ENCODE measurements at places on chromosomes 6 and 20.

- DNase-seq = no peak
Observed at GRCh38 chr6:1903780-1904465, 294.2 kb downstream of the FOXC1 start.

GRCh38 chr20:44646641-44647274 is 4.7 kb downstream of the ADA start:
- DNase-seq = peak; percentile 97

DNA sequence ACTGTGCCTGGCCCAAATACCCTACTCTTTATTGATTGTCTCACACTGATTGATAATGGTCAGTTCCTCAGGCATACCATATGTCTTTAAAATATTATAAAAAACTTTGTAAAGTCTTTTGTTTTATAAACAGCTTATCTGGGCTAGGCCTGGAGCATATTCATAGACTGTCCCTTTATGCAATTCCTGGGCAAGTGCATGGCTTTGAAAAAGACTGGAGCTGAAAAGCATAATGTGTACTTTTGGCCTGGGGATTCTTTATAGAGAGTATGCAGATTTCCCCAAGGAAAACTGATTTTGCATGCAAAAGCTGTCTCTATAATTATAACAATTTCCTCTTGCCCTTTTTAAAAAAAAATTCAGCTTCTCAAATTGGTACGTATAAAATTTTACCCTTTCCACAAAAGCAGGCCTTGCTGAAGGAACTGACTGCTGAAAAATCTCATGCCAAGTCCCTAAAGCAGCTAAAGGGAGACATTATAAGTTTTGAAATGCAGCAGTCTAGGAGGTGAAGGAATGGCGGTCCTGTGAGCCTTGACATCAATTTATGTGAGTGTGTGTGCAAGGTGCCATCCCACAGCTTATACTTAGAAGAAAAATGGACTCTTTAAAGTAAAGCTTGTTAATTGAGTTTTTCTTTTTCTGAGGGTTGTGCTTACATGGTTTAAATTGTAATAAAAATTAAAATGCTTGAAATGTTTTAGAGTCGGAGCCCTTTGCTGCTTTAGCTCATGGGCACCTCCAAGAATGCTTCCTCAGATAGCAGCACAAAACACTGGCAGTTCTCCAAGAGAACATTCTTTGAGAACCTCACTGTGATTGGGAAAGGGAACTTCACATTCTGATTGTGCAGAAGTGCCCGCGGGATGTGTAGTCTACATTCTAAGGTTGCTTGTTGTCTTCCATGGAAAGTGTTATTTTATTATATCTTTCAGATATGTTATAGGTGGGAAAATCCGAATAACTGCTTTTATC is 43.9 kb downstream of the PLCB4 start:
- DNase-seq = no peak

DNA sequence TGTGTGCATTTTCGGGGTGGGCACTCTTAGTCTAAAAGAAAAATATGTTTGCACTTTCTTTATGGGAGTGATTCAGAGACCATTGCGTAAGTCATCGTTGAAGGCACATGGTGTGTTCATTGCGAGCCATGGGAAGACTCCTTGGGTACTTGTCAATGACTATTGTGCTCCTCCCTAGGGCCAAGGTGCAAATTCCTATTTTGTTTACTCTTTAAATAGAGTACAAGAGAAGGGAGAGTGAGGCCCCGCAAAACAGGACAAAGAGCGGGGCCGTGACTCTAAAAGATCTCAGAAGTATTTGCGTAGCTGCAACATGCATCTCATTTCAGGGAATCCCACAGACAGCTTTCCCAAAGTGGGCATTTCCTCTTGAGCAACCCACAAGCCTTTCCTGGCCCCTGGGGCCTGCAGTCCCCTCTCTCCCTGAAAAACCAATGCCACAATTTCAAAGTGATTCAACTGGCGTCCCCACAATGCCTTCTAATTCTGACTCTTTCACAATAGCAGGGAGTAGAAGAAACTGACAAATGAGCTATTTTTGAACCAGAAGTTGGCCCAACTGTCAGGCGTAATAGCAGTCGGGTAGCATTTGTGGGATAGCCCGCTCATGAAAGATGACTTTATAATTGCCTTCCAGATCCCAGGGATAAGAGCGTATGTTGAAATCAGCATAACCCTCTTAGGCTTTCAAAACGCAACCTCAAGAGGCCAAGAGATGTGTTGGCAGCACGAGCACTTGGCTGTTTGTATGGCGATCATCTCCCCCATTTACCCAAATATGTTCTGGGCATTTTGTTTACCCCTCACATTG is 277.9 kb upstream of the BMP2 start:
- no peak for DNase-seq

- no peak for DNase-seq
Observed at GRCh38 chr6:85459224-85459901, 9.5 kb downstream of the NT5E start.

DNA sequence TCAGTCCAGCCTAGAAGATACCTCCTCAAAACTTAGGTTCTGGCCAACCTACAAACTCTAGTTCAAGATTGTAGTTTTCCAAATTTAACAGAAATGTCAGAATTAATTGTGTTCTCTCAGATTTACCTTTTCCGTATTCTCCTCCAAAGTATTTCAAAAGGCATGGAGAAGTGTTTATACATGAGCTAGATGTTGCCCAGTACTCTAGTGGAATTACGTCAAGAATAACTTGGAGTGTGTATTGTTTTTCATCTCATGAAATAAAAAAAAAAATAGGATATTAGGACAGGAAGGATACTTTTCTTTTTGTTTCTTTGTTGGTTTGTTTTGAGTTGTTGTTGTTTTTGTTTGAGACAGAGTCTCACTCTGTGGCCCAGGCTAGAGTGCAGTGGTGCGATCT is 32.3 kb upstream of the MARCKS start:
- no peak for DNase-seq

DNA sequence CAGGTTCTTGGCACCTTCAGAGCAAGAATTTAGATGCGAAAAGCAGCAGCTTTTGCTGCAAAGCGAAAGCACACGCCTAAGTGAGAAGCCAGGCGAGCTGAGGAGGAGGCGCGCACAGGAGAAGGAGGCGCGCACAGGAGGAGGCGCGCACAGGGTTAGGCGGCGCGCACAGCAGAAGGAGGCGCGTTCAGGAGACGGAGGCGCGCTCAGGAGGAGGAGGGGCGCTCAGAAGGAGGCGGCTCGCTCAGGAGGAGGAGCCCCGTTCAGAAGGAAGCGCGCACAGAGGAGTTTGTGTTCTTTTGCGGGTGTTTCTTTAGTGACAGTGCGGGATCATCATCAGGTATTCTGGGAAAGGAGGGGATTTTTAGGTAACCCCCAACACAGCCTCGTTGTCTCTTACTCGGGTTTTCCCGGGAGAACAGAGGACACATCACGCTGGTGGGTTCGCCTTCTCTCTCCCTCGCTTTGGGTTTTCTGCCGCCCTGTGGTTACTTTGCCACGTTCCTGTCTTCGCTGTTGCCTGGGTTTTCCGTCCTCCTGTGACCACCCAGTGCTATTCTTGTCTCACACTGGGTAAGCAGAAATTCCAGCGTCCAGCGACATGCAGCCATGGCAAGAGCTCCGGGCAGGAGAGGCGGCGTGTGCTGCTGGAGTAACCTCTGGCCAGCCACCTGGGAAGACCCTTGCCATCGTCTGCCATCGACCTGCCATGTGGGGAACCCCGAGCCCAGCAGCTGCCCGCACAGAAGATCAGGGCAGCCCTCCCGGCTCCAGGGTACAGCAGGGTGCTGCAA is 47.0 kb downstream of the WDR27 start:
- peak; percentile 58 for DNase-seq

DNA sequence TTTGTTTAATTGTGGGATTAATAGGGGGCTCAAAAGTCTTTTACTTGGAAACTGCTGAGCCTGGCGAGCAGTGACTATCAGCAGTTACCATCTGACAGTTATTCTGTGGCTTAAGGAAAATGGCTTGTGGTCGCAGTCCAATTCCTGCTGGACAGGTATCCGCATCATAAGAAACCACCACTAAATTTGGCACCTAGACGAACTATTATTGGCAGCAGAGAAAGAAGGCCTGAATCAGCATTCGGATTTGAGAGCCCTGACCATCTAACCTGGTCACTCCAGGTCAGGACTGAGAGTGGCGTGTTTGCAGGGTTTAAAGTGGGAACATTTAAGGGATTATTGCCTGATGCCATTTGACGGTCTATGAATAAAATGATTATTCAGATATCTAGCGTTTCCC is 146.4 kb downstream of the RPS12 start:
- no peak for DNase-seq

DNA sequence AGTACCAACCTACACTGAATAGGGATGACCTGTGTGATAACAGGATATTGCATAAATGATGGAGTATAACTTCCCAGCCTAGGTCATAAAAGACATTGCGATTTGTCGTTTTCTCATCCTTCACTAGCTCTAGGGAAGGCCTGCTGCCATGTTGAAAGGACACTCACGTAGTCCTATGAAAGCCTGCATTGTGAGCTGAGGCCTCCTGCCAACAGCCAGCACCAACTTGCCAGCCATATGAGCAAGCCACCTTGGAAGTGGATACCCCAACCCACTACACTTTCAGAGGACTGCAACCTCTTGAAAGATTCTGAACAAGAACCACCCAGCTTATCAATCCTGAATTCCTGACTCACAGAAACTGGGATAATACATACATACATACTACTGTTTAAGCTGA is 3.5 kb upstream of the PANK2 start:
- no peak for DNase-seq

DNA sequence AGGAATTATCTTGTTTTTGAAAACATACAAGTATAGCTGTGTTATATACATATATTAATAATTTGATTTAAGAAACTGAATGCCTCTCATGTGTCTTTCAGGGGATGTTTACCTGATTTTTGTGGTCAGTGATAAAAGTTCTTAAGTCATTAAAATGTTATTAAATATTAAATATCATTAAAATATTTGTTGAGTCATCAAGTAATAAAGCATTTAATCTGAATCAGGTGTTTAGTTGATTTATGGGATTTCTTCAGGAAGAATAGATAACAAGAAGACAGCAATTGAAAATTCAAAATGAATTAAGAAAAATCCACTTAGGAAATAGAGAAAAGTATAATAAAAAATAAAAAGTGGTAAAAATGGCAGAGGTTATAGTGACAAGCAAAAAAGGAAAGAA is 361.9 kb upstream of the EYS start:
- DNase-seq = no peak

GRCh38 chr20:15767999-15768741 is 805.1 kb downstream of the KIF16B start:
- DNase-seq = no peak

DNA sequence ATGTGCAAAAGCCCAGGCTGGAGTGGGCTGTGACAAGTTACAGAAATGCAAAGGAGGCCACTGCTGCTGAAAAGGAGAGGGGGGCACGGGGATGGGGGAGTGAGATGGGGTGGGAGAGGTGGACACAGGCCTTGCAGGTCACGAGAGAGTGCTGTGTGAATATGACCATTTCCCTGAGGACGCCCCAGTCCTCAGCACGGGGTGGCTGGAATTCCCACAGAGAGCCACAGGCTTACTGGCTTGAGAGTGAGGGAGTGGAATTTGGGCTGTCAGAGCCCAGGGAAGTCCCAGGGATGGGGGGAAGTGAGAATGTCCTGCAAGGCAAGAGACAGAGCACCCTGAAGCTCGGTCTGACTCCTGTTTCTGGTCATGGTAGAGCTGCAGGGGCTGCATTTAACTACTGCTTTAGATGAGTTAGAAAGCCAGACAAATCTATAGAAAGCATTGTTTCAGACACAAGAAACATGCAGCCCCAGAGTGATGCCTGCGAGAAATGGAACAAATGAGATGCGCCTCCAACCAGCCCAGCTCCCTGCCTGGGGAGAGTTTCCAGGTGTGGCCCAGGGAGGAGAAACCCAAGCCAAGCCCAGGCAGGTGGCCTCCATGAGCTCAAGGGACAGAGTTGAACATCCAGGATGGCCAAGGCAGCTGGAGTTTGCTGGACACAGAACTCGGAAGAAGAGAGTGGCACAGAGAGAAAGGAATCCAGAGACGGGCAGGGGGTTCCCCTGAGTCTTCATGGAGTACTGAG is 30.5 kb downstream of the NPEPL1 start:
- DNase-seq = no peak

GRCh38 chr20:61435823-61436220 is 183.8 kb downstream of the CDH4 start:
- no peak for DNase-seq

- no peak for DNase-seq
Observed at GRCh38 chr20:46811224-46812084, 83.2 kb upstream of the EYA2 start.
